ENCODE measurements at places on chromosomes 4 and X.

- DNase-seq = no peak
Measured at GRCh38 chrX:102558607-102559006, 40.7 kb upstream of the ARMCX5 start.

GRCh38 chr4:124454772-124455270 lies 257.7 kb downstream of the ANKRD50 start:
- no peak for DNase-seq

DNA sequence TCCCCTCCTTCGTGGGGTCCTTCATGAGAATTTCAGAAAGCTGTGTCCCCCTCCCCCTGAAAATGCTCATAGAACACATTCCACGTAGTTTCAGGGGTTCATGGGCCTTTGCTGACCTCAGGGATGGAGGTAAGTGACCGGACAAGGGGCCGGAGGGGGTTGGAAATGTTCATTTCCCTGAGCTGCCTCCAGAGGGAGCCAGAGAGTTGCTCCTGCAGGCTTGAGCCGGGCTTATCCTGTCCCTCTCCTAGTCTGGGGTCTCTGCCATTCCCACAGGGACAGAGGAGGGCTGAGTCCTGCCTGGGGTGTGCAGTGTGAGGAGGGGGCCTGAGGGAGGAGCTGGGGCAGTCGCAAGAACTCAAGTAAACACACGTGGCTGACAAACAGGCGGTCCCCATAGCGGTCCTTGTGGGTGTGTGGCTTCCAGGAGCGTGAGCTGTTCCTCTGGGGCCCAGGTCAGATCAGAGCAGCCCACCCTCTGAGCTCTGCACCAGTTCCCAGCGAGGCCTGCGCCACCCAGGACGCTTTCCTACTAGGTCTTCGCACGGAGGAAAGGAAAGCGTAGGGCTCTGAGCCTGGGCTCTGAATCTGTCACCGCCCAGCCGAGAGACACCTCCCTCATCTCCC lies 62.5 kb downstream of the WFS1 start:
- DNase-seq = no peak

- DNase-seq = peak; percentile 78
Measured at GRCh38 chrX:103376979-103377324, 614 bp downstream of the BEX3 start.

DNA sequence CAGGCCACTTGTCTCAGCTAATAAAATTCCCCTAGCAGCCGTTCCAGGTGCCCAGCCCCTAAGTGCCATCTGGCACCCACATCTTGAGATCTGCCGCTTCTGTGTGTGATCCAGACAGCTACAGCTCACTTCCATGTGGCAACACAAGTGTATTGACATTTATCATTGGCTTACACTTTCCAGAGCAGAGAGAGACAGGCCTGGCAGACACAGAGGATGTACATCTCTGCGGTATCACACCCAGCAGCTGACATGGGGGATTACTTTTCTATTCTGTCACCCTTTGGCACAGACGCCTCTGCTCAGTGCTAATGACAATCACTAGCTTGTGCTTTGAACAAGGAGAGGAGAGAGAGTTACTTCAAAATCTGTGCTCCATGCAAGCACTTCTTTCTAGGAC lies 195.9 kb downstream of the KDR start:
- peak; percentile 69 for DNase-seq

DNA sequence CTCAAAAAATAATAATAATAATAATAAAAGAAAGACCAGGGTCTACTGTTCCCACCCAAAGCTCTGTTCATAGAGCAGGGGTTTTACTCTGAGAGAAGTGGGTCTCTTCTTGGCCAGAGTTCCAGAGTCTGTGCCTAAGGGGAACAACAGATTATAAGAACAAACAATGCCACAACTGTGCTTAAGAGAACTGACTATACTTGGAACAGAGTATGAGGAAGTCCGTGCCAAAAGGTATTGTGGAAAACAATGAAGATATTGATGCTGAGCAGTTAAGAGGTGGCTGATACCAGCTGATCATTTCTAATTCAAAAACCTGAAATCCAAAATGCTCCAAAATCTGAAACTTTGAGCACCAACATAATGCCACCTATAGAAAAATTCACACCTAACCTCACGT lies 229.6 kb downstream of the FBXO8 start:
- DNase-seq = no peak

- peak; percentile 34 for DNase-seq
Measured at GRCh38 chrX:40931921-40932320, 153.3 kb upstream of the USP9X start.

- peak; percentile 16 for DNase-seq
Measured at GRCh38 chrX:150007356-150007755, 69.1 kb upstream of the EOLA2 start.

- no peak for DNase-seq
Measured at GRCh38 chr4:3311489-3312171, 18.8 kb downstream of the RGS12 start.

- DNase-seq = no peak
Measured at GRCh38 chr4:40402556-40402955, 67.4 kb downstream of the CHRNA9 start.

DNA sequence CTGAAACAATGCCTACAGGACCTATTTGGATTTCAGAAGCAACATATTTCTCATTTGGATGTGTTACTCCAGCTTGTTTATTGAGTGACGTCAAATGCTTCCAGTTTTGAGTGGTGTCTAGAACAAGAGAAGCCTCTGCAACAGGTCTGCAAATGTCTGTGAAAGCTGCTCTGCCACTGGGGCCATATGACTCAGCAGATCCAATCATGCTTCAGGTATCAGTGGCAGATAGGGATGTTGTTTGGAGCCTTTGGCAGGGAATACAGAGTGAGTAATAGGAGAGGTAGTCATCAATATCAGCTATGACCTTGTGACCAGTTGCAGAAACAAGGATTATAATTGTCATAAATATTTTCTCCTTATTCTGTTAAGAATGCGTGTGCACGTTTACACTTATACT lies 141.1 kb upstream of the ZXDA start:
- no peak for DNase-seq

DNA sequence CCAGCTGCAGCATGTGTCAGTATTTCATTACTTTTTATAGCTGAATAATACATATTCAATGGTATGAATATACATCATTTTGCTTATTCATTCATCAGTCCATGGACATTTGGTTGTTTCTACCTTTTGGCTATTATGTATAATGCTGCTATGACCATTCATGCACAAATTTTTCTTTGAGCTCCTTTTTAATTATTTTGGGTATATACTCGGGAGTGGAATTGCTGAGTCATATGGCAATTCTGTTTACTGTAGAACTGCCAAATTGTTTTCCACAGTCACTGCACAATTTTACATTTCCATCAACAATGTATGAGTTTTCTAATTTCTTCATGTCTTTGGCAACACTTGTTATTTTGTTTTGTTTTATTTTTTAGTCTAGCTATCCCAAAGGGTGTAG lies 405.9 kb upstream of the PITX2 start:
- no peak for DNase-seq

DNA sequence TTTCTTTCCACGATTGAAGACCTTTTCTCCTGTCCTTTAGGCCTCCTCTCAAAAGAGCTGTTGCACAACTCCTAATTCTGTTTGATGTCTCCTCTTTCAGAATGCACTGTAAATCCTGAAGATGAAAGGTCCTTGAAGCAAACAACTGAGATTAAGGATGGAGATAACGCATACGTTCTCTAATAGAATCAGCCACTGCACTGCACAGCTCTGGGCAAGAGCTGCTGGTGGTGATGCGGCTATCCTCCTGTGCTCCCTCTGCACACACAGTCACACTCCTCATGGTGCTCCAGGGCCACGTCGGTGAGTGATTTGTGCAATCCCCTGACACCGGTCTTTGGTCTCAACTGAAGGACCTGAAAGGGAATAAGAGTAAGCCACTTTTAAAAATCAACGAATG lies 208.7 kb downstream of the PDGFC start:
- no peak for DNase-seq

- no peak for DNase-seq
Measured at GRCh38 chr4:123096038-123096437, 173.6 kb upstream of the NUDT6 start.

DNA sequence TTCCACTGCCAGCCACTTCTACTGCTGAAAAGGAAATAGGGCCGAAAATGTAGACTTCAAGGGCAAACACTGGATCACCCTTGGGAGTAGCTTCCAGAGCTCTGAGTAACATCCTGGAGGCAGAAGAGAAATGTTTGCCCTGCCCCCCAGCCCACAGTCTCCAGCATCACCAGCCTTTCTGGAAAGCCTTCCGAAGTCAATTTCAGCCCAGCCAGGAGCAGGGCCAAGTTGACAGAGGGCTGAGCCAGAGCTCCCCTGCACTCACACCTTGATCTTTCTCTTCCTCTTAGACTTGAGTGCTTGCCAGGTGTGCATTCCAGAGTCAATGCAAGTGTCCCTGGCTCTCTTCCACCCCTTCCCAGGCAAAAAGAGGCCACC lies 35.2 kb downstream of the SLC25A5 start:
- peak; percentile 28 for DNase-seq

- DNase-seq = no peak
Measured at GRCh38 chr4:177194906-177195305, 114.8 kb upstream of the NEIL3 start.

DNA sequence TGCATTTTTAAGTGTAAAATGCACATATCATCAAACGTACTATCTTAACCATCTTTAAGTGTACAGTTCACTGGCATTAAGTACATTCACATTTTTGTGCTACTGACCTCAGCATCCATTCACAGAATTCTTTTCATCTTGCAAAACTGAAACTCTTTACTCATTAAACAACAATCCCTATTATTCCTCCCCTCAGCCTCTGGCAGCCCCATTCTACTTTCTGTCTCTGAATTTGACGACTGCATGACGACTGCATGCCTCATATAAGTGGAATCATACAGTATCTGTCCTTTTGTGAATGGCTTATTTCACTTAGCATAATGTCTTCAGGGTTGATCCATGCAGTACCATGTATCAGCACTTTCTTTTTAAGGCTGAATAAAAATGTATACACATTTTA lies 38.7 kb downstream of the CNKSR2 start:
- no peak for DNase-seq

DNA sequence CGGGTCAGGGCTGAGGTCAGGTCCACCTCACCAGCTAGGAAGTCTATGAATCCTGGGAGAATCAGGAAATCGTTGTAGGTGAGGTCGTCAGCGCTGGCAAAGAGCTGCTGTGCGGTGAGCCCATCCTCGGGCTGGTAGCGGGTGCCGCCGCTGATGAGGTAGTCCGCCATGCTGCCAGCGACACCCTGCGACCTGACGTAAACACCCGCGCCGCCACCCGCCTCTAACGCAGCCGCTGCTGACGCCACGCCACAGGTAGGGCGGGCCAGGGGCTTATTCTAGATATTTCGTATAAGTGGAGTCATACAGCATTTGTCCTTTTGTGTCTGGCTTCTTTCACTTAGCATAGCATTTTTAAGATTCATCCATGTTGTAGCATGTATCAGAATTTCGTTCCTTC lies 220.2 kb upstream of the ATP6AP2 start:
- no peak for DNase-seq

GRCh38 chr4:81258841-81259550 lies 44.0 kb upstream of the PRKG2 start:
- no peak for DNase-seq

DNA sequence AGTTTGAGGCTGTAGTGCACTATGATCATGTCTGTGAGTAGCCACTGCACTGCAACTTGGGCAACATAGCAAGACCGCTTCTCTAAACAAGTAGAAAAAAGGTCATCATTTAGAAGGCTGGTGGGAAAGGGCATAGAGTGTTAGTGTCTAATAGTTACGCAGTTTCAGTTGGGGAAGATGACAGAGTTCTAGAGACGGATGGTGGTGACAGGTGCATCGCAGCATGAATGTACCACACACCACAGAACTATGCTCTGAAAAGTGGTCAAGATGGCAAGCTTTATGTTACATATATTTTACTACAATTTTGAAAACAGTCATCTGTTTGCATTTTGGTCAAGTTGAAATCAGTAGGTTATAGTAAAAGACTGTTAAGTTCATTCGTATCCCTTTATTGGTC lies 23.7 kb upstream of the CLDN34 start:
- DNase-seq = no peak

DNA sequence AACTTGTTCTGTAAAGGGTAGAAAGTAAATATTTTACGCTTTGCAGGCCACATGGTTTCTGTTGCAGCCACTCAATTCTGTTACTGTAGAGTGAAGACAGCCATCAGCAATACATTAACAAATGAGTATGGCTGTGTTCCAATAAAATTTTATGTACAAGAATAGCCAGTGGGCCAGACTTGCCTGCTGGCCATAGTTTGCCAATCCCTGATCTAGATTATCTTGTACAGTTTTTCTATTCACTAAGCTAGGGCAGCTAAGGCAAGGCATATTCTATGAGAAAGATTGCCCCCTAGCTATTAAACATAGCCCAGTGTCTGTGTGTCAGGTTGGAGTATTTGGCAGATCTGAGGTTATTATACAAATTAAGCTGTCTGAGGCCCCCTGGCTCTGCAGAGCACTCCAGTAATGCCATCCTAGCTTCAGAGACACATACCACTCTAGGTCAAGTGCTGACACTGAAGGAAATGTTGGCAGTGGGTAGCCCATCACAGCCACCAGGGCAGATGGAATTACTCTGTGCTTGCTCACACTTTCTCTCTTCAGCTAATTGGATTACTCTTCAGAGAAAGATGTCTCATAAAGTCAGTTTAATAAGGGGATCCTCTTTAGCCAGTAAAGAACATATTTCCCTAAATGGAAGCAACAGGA lies 40.7 kb downstream of the MTTP start:
- DNase-seq = peak; percentile 60

DNA sequence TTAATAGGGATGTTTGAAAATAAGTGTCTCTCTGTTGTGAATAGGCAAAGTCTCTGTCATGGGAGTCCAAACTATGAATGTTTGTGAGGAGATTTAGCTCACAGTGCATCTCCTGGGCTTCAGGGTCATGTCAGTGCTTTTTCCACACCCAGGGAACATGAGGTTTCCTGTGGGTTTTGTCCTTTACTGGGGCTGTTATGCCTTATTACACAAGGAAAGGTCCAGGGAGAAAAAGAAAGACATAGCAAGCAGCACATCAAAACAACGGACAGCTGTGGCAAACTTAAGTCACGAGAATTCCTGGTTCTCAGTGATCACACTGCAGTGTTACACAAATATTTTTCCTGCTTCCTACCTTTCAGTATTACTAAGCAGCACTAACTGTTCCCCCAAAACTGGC lies 99.4 kb downstream of the MBNL3 start:
- no peak for DNase-seq

DNA sequence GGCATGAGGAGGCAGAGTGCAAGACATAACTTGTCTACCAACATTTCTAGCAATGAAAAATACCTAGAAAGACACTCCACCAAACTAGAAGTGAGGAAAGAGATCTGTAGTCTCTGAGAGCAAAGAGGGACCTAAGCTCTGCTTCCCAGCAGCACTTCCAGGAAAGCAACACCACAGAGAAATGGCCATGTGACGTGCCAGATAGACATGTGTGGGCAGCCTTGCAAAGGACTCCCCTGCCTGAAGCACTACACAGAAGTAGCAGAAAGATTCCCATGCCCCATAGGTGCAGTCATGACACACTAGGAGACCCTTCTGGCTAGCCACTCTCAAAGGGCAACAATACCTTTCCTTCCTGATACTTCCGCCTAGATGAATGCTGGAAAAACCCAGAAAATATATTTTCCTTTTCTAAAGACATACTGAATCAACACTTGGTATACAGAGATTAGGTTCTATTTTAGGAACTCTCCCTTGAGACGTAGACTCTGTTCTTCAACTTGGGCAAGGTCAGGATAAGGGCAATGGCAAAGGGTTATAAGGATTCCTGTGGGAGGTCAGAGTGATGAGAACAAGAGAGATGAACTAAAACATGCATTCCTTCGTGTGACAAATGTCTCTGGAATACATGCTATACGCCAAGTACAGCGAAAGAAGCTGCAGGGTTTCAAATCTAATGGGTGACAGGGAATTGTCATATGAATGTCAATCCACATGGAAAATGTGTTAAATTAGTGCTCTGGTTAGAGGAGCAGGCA lies 187.5 kb upstream of the ETNPPL start:
- no peak for DNase-seq

All from muscle of leg (tissue), 16 donors.